ENCODE measurements at places on chromosomes 2 and 18. TPM values are rescaled to one million over a fixed set of nuclear protein-coding genes. Genes with fewer than 3 reads are reported as not detected.

Gene LGALSL
- polyA plus RNA-seq, result not detected

Gene CRYGD
- not detected for polyA plus RNA-seq

Gene CCDC68
- polyA plus RNA-seq, result not detected

Gene NAT8
- polyA plus RNA-seq, result not detected

Gene IL37
- not detected for polyA plus RNA-seq

Gene SLC4A3
- polyA plus RNA-seq, result not detected

Gene HAAO
- 42.1 TPM for polyA plus RNA-seq

Gene WNT6
- 0.65 TPM for polyA plus RNA-seq

Gene SLC39A10
- 5.2 TPM for polyA plus RNA-seq

Gene SERPINB12
- not detected for polyA plus RNA-seq

Gene UGT1A4
- polyA plus RNA-seq, result not detected

Gene DAPL1
- not detected for polyA plus RNA-seq

Gene STON1
- 0.12 TPM for polyA plus RNA-seq

Gene GRB14
- polyA plus RNA-seq, result 0.20 TPM

Gene SANBR
- polyA plus RNA-seq, result 3.5 TPM

Gene FBLN7
- not detected for polyA plus RNA-seq

Gene RUFY4
- 0.65 TPM for polyA plus RNA-seq

Gene CNTNAP5
- polyA plus RNA-seq, result not detected

Gene PKP4
- polyA plus RNA-seq, result 0.73 TPM

Gene UGT1A3
- not detected for polyA plus RNA-seq

Gene CTLA4
- not detected for polyA plus RNA-seq

Gene DIPK1C
- polyA plus RNA-seq, result not detected

Gene SH3BP4
- polyA plus RNA-seq, result 1.6 TPM

Gene TEX44
- polyA plus RNA-seq, result not detected

Gene KIF1A
- polyA plus RNA-seq, result not detected

Gene CRYBA2
- polyA plus RNA-seq, result not detected

Gene ABCG5
- polyA plus RNA-seq, result not detected

Gene CAPN14
- not detected for polyA plus RNA-seq

Gene ZNF638
- 64.6 TPM for polyA plus RNA-seq

Gene CFAP221
- polyA plus RNA-seq, result not detected

Gene RAB17
- 0.35 TPM for polyA plus RNA-seq

All from CD14-positive monocyte (primary cell).